ENCODE measurements at places on chromosomes 2 and 18. TPM values are rescaled to one million over a fixed set of nuclear protein-coding genes. Genes with fewer than 3 reads are reported as not detected.

DNA sequence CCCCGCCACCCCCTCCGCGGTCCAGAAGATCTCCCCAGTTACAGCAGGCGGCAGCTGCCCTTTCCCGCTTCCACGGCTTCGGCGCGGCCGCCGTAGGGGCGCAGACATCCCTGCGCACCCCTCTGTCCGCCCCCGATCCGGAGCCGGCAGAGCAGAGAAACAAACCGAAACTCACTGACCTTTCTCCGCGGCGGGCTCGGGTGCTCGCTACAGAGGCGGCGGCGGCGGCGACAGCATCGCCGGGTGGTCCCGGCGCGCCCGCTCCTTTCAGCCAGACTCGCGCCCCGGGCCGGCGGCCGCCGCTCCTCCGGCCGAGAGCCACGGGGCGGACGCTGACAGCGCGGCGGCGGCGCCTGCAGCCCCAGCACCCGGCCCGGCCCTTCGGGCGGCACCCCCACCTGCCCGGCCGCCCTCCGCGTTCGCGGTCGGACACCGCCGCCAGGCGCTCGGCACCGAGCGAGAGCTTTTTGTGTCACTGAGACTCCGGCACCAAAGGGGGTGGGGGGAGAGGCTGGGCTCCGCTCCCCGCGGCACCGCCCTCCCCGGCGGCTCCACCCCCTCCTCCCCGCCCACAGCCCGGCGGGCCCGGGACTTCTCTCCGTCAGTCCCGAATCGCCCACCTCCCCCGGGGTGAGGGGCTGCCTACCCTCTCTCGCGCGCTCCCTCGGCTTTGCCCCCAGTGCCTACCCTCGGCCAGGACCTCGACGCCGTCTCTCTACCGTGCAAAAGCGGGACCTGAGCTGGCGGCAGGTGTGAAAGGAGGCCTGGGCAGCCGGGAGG is 1.4 kb upstream of the RNF152 start:
- peaks cover 21% of the 10 kb centered on the region for H3K4me1 ChIP-seq
- peak; percentile 63 for DNase-seq
- H3K27ac ChIP-seq: no peak overlapping the region
- no peaks in the 10 kb centered on the region for H3K36me3 ChIP-seq
- peak overlapping the region; percentile 76 for H3K4me3 ChIP-seq
- peaks cover 27% of the 10 kb centered on the region for H3K27me3 ChIP-seq

DNA sequence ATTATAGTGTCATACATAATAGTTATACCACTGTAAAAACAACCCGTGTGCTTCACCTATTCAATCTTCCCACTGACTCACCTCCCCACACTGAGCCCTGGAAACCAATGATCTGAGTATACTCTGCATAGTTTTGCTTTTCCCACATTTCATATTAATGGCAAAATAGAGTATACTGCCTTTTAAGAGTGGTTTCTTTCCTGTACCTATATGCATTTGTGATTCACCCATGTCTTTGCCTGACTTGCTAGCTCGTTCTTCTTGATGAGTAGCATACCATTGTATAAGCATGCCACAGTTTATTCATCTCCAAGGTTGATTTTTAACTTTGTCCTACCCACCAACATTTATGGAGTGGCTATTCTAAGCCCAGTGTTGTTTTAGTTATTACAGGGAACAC is 686.4 kb downstream of the PLCL1 start:
- peaks cover 4% of the 10 kb centered on the region for H3K27me3 ChIP-seq
- no peak overlapping the region for H3K4me3 ChIP-seq
- no peak for DNase-seq
- H3K36me3 ChIP-seq: no peaks in the 10 kb centered on the region

DNA sequence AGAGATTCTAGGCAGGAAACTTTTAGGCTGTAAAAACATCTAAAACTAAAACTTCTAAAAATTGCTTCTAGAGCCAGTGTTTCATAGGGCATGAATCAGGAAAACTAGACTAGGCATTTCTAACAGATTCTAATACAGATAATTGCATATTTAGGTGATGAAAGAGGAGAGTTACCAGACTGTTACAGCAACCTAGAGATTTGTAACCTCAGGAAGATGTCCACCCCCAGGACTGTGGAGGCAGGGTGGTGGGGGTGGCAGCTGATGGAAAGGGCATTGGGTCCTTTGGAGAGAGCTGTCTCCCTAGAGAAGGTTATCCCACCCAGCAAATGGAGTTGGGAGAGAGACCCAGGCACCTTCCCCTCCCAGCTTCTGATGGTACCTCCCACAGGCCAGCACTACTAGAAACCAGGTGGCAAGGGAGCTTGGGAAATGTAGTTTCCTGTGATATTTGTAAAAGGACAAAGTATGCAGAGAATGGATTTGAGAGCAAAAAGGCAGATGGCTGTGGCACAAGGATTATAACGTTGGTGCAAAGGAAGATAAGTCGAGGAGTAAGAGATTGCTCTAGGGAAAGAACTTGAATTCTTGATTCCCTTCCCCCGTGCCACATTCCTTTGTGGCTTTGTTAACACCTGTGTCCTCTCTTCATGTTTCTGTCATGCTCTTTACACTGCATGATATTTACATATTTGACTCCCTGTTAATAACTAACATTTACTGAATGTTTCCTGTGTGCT is 75.6 kb upstream of the MGAT5 start:
- no peak overlapping the region for H3K4me3 ChIP-seq
- no peaks in the 10 kb centered on the region for H3K36me3 ChIP-seq
- peak overlapping the region; percentile 92 for H3K27ac ChIP-seq
- no peaks in the 10 kb centered on the region for H3K27me3 ChIP-seq
- H3K4me1 ChIP-seq: peaks cover 91% of the 10 kb centered on the region

DNA sequence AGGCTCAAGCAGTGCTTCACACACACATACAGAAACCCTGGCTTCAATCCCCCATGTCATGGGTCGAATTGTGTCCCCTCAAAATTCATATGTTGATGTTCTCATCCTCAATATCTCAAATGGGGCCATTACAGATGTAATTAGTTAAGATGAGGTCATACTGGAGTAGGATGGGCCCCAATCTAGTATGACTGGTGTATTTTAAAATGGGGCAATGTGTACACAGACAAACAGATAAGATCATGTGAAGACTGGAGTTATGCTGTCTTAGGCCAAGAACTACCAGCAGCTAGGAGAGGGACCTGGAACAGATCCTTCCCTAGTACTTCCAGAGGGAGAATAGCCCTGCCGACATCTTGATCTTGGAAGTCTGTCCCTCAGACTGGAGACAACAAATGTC is 167.7 kb downstream of the MYO3B start:
- no peak for DNase-seq
- H3K4me3 ChIP-seq: no peak overlapping the region
- H3K36me3 ChIP-seq: peaks cover 5% of the 10 kb centered on the region
- H3K27ac ChIP-seq: no peak overlapping the region
- H3K4me1 ChIP-seq: peaks cover 10% of the 10 kb centered on the region
- no peaks in the 10 kb centered on the region for H3K27me3 ChIP-seq

DNA sequence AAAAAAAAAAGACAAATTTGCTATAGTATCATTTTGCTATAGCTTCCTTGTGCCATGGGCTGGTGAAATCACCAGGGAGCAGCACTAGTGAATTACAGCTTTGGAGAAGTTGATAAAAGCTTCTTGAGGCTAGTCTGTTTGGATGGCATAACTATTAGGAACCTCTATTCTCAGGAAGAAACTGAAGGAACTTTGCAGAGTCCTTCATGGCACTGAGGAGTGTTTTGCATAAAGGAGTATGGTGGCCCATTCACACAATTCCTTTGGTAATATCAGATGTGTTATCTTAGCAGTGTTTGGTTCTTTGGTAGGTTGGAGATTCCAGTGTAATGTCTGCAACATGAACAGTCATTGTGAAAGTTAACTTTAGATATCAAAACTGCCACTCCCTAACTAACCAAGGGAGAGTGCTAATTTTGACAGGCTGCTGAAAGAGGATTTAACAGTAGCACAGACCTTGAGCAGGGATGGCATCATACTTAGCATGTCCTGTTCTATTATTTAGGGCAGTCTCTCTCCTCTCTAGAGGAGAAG is 76.6 kb upstream of the ZFP36L2 start:
- no peak overlapping the region for H3K27ac ChIP-seq
- peaks cover 14% of the 10 kb centered on the region for H3K36me3 ChIP-seq
- no peaks in the 10 kb centered on the region for H3K4me1 ChIP-seq
- no peaks in the 10 kb centered on the region for H3K27me3 ChIP-seq
- no peak for DNase-seq

GRCh38 chr2:116489292-116489691 is 1325.2 kb upstream of the DDX18 start:
- no peaks in the 10 kb centered on the region for H3K27me3 ChIP-seq
- H3K36me3 ChIP-seq: no peaks in the 10 kb centered on the region
- H3K27ac ChIP-seq: no peak overlapping the region
- DNase-seq: no peak
- H3K4me1 ChIP-seq: no peaks in the 10 kb centered on the region
- no peak overlapping the region for H3K4me3 ChIP-seq

DNA sequence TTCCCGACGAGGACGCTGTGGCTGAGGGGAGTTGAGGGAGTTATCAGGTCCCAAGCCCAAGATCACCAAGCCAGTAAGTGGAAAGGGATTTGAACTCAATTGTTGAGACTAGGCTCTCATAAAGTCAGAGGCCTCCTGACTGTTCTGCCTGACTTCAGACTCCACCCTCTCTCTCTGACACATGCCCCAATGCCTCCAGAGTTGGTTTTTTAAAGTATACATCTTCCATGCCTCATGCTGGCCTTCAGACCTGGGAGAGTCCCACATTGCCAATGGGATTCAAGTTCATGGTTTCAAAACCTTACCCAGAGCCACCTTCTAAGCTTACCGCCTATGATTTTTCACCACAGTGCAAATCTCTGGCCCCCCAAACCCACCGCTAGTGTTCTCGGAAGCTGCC is 100.8 kb downstream of the RTN4 start:
- peaks cover 11% of the 10 kb centered on the region for H3K4me1 ChIP-seq
- no peaks in the 10 kb centered on the region for H3K36me3 ChIP-seq

PLEKHA3 gene
- polyA plus RNA-seq: 24.6 TPM

DNA sequence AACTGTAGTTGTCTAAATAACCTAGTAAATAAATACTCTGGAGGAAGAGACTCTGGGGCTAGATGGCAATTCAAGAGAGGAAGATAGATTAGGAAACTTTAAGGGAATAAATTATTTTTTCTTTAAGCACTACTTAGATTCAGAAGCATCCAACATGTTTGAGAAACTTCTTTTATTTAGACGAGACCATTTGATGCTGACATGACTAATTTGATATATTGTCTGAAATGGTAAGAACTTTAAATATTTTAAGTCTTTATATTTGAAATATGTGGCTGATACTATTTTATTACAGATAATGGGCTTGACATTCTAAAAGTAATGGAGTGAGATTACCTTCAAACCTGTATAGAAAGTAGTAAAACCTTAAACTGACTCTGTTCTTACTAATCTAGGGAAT is 36.4 kb downstream of the PPIG start:
- H3K27me3 ChIP-seq: no peaks in the 10 kb centered on the region
- H3K36me3 ChIP-seq: peaks cover 19% of the 10 kb centered on the region
- H3K27ac ChIP-seq: no peak overlapping the region
- peaks cover 30% of the 10 kb centered on the region for H3K4me1 ChIP-seq
- DNase-seq: no peak
- no peak overlapping the region for H3K4me3 ChIP-seq

DNA sequence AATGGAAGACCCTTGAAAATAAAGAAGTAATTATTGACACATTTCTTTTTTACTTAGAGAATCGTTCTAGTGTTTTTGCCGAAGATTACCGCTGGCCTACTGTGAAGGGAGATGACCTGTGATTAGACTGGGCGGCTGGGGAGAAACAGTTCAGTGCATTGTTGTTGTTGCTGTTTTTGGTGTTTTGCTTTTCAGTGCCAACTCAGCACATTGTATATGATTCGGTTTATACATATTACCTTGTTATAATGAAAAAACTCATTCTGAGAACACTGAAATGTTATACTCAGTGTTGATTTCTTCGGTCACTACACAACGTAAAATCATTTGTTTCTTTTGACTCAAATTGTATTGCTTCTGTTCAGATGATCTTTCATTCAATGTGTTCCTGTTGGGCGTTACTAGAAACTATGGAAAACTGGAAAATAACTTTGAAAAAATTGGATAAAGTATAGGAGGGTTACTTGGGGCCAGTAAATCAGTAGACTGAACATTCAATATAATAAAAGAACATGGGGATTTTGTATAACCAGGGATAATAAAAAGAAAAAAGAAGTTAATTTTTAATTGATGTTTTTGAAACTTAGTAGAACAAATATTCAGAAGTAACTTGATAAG is 3.3 kb downstream of the PMAIP1 start:
- H3K4me3 ChIP-seq: peak overlapping the region; percentile 23
- peaks cover 3% of the 10 kb centered on the region for H3K36me3 ChIP-seq

GRCh38 chr2:208502288-208502687 is 95.7 kb downstream of the PTH2R start:
- no peak overlapping the region for H3K27ac ChIP-seq
- no peak overlapping the region for H3K4me3 ChIP-seq
- H3K4me1 ChIP-seq: no peaks in the 10 kb centered on the region
- H3K36me3 ChIP-seq: peaks cover 4% of the 10 kb centered on the region

- no peak overlapping the region for H3K27ac ChIP-seq
- no peak for DNase-seq
- H3K4me1 ChIP-seq: no peaks in the 10 kb centered on the region
- H3K27me3 ChIP-seq: no peaks in the 10 kb centered on the region
Measured at GRCh38 chr2:48198371-48198770, 292.1 kb upstream of the FBXO11 start.

GRCh38 chr2:190513877-190514276 is 20.6 kb downstream of the NEMP2 start:
- H3K4me3 ChIP-seq: no peak overlapping the region
- peaks cover 33% of the 10 kb centered on the region for H3K4me1 ChIP-seq
- peaks cover 40% of the 10 kb centered on the region for H3K36me3 ChIP-seq
- DNase-seq: no peak

GRCh38 chr2:128346291-128347170 is 27.9 kb upstream of the HS6ST1 start:
- H3K27me3 ChIP-seq: no peaks in the 10 kb centered on the region
- H3K4me1 ChIP-seq: no peaks in the 10 kb centered on the region
- no peak for DNase-seq
- no peak overlapping the region for H3K27ac ChIP-seq

DNA sequence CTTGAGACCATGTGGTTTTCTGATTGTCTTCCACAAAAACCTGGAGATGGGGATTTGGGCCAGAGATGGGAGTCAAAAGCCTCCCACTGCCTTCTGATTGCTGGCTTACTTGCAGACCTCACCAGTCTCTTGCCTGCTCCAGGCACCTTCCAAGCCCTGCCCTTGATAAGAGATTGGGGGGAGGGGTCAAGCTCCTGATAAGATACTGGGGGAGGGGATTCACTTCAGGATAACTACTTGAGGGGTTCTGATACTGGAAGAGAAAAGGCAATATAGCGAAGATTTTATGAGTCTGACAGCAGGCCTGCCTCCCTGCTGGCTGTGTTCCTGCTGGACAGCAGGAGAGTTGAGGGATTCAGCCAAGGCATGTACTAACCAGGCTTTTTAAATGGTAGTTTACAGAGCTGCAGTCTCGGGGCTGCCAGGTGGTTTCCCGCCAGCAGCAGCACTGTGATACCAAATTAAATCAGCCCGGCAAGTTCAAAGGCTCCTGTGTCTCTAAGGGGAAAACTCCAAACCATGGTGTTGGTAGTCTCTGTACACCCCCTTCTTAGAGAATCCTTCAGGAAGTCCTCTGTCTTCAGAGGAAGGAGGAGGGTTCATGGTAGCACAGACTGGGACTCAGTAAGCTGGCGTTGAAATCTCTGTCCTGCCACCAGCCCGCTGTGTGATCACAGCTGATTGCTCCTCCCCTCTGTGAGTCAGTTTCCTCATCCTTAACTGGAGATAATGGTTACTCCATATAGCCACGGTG is 58.3 kb downstream of the FBXO36 start:
- peak overlapping the region; percentile 40 for H3K27ac ChIP-seq
- H3K4me1 ChIP-seq: peaks cover 2% of the 10 kb centered on the region
- no peak for DNase-seq
- H3K4me3 ChIP-seq: no peak overlapping the region

FBXO15 gene
- polyA plus RNA-seq: 1.3 TPM
